ENCODE measurements at places on chromosomes 12 and 14.

GRCh38 chr12:114685869-114686268 lies 1.9 kb upstream of the TBX3 start:
- no peak for DNase-seq

GRCh38 chr14:99733540-99734405 lies 49.7 kb downstream of the CYP46A1 start:
- no peak for DNase-seq

DNA sequence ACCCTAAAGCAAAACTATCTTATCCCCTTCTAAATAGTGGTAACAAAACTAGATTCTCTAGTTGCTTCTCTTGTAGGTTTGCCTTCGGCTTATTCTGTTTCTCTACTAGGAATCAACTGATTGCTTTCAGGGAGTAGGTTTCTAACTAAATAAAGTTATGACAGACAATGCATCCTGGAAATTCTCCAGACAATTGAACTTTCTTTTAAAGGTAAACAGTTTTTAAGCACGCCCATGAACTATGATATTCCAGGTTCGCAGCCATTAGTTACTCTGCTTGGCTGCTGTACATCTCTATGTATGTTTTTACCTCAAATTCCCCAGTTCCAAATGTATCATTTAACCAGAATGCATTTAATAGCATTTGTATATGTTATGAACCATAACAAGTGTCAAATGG lies 23.9 kb downstream of the EIF2S3B start:
- DNase-seq = no peak

DNA sequence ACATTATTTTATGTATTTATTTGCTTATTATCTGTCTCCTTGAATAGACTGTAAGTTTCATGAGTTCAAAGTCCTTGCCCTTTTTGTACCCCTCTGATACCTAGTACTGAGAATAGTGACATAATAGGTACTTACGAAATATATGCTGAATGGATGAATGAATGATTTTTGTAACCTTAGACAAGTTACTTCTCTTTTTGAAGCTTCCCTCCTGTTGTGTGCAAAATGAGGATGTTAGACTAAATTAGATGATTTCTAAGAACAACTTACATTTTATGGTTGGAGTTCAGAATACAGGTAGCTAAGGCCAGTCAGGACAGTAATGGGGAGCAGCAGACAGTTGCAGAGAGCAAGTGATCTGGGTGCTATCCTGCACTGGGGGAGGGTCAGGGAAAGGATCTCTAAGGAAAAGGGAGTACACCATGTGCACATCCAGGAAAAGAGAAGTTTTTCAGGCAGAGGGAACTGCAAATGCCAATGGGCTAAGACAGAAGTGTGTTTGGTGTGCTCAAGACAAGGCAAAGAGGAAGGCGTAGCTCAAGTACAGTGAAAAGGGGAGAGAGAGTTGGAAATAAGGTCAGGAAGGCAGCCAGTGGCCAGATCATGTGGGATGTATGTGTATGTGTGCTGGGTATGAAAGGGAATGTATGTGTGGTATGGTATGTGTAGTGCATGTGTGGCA lies 59.4 kb upstream of the AMIGO2 start:
- DNase-seq = no peak
